ENCODE measurements at places on chromosomes 4 and X. TPM values are rescaled to one million over a fixed set of nuclear protein-coding genes. Genes with fewer than 3 reads are reported as not detected.

TLL1 gene
- total RNA-seq, result 0.08 TPM

KCNIP4 gene
- not detected for total RNA-seq

P2RY4 gene
- total RNA-seq, result under 0.01 TPM

ADH1C gene
- total RNA-seq, result 0.08 TPM

F8A2 gene
- total RNA-seq, result not detected

PCDH19 gene
- total RNA-seq, result under 0.01 TPM

SSX1 gene
- not detected for total RNA-seq

Data from smooth muscle cell of the coronary artery (primary cell).